ENCODE measurements at places on chromosomes 12 and 14.

DNA sequence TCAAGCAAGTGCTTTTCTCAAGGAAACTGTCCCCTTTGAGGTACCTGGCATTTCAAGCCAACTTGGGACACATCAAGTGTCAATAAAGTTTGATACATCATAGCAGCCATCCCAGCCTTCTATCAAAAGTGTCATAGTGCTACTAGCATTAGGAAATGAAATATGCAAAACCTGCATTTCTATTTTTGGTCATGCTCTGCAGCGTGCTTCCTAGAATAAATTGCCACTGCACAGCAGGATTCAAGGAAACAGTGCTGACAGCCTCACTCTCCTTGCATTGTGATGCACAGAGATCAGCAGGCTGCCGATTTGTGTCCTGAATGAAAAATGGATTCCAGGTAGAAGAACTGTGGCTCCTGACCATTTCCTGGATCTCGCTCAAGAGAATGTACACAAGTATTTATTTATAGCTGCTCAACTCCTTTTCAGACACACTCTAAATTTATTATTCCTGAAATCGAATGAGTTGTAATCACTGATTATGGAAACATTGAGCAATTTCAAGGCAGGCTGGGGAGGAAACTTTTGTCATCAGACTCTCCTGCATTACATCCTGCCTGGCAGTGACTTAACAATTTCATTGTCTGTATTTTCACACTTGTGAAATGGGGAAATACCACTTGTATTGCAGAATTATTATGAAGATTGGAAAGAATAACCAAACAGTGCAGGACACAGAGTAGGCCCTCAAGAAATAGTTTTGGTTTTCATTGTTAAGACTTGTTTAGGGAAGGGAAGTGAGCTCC is 120.9 kb downstream of the SLC38A6 start:
- DNase-seq, result no peak

DNA sequence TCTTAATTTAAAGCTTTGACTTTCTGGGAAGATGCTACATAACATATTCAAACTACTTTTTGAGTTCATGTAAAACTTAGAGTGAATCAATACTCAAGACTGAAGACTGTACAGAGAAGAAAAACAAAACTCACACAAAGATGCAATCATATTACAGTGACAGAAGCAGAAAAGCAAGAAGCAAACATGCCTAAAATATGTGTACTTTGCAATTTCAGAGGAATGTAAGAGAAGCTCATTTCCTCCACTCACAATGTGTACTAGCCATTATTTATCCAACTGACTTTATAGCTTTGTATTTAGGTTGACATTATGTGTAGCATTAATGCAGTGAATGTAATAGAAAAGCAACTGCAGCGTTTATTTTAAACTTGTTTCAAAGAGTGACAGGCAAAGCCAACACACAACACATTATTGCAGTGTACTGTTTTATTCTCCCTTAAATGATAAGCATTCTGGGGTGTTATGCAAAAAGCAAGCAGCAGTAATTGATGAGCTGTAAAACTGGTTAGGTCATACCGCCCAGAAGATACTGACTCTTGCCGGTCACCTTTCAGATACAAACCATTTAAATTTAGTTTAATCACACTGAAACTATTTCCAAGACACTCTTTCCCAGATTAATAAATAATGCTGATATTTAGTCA is 88.2 kb upstream of the PAWR start:
- DNase-seq, result no peak

DNA sequence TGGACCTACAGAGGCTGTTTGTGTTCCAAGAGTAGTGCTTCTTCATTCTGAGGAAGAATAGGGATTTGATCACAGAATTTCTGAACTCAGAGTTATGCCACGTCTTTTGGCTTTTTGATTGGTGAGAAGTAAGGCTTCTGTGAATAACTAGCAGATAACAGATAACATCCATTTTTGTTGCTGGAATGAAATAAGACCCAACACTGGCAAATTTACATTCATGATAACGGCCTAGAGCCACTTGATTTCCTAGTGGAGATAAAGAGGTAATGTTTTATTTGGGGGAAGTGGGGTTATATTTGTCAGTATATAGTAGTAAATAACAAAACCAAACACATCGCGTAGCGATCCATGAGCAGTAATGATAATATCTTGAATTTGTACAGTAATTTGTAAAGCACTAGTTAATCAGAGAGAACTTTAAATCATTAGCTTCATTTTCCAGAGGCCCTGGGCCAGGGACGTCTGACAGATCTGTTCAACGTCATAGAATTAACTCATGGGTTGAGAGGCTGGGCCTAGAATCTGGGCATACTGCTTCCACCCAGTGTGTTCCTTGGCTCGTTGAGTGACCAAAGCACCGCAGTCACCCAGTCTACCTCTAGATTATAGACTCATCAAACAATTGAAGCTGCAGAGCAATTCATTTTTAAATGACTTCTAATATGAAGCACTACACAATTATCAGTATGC is 79.6 kb downstream of the HMGA2 start:
- no peak for DNase-seq

GRCh38 chr14:84674636-84675035 is 855.3 kb upstream of the FLRT2 start:
- no peak for DNase-seq

DNA sequence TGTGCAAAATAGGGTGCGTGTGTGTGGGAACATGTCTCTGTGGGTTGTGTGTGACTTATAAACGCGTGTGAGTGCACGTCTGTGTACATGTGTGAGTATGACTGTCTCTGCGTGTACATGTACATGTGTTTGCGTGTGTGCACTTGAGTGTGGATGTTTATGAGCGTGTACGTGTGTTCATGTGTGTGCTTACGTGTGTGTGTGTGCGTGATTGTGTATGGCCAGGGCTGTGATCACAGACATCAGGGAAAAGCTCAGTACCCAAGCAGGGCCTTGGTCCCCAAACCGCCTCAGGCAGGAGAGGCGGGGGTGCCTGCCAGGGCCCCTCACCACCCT is 326.3 kb upstream of the DIO3 start:
- DNase-seq, result no peak

- peak; percentile 66 for DNase-seq
Measured at GRCh38 chr14:25537846-25538455, 488.0 kb upstream of the STXBP6 start.

DNA sequence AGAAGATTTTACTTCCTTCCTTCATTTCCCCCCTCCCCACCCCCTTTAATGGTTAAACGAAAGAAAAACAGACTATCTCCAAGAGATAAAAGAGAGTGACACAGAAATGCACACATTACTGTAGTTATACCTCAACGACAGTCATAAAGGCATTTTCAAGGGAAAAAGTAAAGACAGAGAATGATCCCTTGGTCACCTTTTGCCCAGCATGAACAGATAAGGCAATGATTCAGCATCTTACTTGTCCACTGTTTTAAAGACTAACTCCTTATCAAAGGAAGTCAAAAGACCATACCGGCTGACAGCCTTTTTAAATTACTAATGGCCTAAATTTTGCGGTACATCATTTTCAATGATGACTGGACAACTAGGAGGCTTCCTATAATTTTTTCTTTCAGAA is 326.6 kb downstream of the PAWR start:
- DNase-seq, result no peak

- no peak for DNase-seq
Measured at GRCh38 chr14:78048120-78048519, 122.1 kb upstream of the NRXN3 start.

GRCh38 chr12:108232565-108232964 is 103.5 kb downstream of the WSCD2 start:
- no peak for DNase-seq

DNA sequence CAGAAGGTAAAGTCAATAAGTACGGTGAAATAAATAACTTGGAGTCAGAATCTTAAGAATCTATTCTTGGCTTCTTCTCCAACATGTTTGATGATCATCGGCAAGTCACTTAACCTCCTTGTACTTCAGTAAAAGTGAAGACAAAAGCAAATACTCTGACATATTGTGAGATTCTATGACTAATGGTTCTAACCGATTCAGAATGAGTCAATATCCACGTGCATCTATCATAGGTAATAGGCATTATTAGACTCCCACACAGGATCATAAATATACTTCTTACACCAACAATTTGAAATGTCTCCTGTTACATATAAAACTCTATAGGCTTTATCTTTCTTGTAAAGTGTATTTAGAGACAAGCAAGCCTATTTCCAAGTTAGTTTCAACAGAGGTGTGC is 144.4 kb upstream of the ATXN7L3B start:
- no peak for DNase-seq

DNA sequence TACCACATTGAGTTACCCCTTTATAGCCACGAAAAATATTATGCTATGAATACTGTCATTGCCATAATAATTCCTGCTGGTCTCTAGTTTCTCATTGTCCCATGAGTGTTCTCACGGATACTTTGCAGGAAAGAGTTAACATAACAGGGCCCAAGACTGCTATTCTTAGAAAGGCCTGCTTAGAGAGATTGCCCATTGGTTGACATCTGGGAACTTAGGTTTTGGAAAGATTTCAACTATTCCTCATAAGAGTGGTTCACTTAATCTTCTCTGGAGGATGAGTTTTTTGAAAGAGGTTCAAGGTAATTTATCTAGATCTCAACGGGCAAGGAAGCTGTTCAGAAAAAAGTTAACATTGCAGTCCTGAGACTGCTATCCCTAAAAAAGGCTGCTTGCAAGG is 18.4 kb upstream of the PRPF39 start:
- DNase-seq, result no peak
